ENCODE measurements at places on chromosomes 5 and 9.

GRCh38 chr5:170614065-170614490 is 110.3 kb downstream of the KCNIP1 start:
- no peak for DNase-seq

GRCh38 chr5:90602681-90603080 is 44.1 kb downstream of the ADGRV1 start:
- DNase-seq: no peak

DNA sequence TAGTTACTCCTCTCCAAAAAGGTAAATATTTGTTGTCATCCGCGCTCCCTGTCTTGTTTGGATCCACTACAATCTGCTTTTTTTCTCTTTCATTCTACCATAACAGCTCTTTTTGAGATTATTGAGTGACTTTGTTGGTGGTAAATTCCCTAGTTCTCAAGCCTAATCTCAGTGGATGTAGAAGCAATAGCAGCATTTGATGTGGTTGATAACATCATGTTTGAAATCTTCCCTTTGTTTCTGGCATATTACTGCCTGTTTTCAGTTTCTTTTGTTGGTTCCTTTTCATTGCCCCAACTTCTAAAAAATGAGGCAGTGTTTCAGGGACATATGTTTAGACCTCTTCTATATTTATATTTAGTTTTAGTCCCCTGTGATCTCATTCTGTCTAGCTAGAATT is 8.9 kb downstream of the CDC42SE2 start:
- no peak for DNase-seq

DNA sequence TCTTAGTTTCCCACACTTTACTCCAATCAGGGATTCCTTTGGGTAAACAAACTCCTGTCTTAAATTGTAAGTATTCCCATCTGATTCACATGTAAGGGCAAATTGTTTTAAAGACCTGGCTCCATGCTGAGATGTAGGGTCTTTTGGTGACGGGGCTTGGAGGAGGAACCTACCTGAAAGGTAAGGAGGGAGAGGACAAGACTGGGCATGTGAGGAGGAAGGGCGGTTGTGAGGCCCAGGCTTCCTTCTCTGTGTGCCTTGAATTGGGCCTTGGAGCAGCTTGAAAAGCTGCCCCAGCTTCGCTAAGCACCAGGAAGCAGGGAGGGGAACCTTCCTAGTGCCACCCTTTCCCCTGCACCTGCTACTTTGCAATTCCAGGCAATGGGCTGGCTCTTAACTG is 86.8 kb downstream of the C9orf152 start:
- no peak for DNase-seq

DNA sequence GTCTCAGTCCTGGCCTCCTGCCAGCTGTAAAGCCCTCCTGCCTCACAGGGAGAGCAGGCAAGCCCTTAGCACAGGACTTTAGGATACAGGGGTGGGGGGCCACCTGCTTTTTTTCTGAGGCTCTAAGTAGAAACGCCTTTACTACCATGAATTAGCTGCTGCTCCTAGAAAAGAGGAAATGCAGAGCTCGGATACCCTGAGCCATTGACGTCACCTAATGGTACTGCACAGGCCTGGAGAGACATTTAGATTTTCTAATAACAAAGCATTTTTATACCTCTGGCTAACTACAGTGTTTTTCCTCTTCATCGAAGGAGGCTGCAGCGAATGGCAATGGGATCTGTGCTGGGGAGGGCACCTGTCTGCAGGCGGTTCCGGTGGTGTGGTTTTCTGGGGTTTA is 137.0 kb downstream of the WDR41 start:
- no peak for DNase-seq

DNA sequence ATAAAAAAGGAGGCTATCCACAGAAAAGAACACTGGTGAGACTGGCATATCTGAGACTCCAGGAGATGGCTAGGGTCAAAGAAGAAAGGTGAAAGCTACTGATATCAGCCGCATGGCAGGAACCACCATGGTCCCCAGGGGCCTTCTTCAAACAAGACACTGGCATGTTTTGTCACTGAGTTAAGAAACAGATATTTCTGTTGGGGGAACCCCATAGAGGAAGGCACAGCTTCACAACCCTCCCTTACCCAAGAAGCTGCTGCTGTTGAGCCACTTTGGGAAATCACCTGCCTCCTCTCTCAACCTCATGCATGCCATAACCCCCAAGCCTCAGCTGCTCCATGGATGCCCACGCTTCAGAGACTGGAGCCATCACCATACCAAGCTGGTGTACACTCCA is 13.3 kb upstream of the BTNL3 start:
- no peak for DNase-seq

DNA sequence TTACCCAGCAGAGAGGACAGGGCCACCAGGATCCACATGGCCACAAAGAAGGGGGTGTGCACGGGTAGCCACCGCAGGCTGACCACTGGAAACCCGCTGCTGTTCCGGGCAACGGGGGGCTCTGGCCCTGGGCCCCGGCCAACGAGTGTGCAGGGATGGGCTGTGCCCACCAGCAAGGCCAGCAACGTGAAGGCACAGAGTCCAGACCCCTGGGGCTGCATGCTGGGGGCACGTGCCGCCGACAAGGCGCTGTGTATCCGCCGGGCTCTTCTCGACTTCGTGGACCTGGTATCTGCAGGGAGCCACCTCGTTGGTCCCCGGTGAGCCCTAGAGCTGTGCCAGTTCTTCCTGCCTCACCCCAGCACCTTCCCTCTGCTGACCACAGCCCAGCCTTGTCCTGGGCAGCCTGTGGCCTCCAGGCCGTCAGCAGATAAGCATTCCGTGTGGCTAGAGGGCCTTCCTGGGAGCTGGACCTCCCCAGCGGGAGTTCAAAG is 42.2 kb upstream of the CEP72 start:
- no peak for DNase-seq

GRCh38 chr5:31577438-31577837 is 45.3 kb downstream of the C5orf22 start:
- DNase-seq: no peak

DNA sequence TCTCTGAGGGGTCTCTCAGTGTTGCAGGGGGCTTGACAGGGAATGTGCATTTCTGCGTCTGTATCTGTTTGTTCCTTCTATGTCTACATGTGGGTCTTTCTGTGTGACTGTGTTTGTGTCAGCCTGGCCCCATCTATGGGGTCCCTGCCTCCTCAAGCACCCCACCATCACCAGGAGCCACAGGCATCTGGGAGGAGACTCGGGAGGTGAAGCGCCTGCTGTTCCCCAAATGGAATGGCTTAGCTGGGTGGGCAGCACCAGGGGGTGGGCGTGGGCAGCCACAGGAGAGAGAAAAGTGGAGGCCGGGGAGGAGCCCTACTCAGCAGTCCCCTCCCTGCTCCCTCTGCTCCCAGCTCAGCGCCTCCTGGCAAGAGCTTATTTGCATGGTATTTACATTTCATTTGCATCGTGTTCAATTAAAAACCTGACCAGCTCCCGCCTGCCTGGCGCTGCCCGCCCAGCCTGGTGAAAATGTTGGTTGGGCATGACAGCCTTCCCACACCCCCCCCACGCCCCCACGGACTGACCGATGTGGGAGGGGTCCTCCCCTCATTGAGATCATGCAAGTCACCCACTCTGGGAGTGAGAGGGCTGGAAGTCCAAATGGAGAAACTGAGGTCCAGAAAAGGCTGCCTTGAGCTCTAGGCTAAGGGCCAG is 50.5 kb downstream of the CXXC5 start:
- DNase-seq: peak; percentile 64

DNA sequence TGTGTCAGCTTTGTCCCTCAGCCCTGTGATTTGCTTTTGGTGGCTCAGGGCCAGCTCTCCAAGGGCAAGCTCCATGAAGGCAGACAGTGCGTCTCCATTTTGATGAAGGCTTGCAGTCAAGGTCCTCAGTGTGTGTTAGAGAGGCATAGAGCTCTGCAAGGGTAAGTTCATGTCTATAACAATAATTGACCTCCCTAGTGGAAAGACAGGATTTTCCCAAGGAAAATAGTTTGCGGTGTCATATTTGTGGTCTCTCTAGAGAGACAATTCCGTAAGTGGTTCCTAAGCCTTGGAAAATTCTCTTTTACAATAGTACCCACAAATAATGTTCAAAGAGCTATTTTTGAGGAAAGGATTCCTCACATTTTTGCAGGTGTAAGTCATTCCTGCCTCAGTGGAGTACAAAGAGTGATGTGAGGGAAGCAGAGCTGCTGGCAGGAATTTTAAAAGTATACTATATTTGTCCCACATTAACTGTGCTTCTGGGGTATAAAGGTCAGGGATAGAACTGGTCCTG is 40.2 kb downstream of the SLC1A3 start:
- no peak for DNase-seq

- DNase-seq: no peak
These were observed 322.2 kb upstream of the GRIA1 start for GRCh38 chr5:153168241-153168640.

DNA sequence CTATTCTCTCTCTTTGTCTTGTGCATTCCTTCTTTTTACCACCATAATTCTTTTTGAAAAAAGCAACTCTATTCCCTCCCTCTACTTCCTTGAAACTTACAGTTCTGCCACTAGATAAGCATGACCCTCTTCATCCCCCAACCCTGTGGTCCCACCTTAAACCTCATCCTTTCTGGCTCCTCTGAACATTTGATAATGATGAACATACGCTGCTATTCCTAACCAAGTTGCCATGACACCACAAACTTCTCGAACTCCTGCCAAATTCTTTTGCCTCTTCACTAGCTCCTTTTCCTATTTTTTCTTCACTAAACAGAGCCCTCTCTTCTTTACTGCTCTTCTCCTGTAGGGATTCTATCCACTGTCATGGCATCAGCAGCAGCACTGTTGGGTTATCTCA is 57.1 kb downstream of the MOCS2 start:
- DNase-seq: no peak

GRCh38 chr5:125700380-125700861 is 722.8 kb upstream of the GRAMD2B start:
- DNase-seq: no peak

DNA sequence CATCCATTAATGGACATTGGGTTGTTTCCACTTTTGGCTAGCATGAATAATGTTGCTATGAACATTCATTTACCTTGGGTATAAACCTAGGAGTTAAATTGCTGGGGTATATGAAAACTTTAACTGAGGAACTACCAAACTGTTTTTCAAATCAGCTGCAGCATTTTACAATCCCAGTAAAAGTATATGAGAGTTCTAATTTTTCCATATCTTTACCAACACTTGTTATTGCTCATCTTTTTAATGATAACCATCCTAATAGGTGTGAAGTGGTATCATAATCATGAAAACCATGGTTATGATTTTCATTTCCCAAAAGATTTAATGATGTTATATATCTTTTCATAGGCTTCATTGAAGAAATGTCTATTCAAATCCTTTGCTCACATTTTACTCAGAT is 15.5 kb upstream of the FBXO38 start:
- no peak for DNase-seq

- DNase-seq: no peak
These were observed 1.1 kb downstream of the ARL15 start for GRCh38 chr5:54309276-54309675.

GRCh38 chr9:15785584-15785983 is 232.7 kb downstream of the CCDC171 start:
- DNase-seq: no peak

GRCh38 chr5:125549322-125549911 is 803.0 kb upstream of the ZNF608 start:
- DNase-seq: peak; percentile 55

GRCh38 chr9:24011881-24012280 is 185.8 kb upstream of the ELAVL2 start:
- no peak for DNase-seq

DNA sequence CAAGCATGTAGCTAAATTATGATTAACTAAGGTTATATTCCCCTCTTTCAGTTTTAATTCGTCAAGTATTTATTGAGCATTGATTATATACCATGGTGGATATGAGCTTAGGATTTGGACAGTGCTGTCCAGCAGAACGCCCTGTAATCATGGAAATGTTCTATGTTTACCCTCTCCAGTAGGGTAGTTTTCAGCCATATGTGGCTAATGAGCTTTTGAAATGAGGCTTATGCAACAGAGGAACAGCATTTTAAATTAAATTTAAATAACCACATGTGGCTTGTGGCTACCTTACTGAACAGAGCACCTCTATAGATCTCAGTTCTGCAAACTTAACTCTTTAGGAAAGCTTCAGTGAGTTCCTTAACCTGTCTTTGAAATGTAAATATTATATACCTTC is 59.1 kb downstream of the JMY start:
- no peak for DNase-seq

GRCh38 chr5:95969651-95970358 is 8.2 kb upstream of the ELL2 start:
- DNase-seq: peak; percentile 60

DNA sequence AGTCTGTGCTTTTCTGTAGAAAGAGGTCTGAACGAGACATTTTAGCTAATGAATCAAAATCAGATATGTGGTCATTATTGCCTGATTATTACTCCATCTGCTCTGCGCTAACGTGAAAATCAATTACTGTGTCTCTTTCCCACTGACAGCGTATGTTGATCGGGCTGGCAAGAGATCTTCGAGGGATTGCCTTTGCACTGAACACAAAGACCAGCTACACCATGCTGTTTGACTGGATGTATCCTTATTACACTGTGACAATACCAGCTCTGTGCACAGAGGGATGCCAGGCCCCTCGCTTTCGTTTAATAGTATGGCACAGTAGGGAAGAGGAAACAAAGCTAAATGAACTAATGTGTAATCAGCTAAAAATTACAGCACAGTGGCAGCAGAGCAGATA is 103.7 kb upstream of the TLX3 start:
- DNase-seq: no peak

DNA sequence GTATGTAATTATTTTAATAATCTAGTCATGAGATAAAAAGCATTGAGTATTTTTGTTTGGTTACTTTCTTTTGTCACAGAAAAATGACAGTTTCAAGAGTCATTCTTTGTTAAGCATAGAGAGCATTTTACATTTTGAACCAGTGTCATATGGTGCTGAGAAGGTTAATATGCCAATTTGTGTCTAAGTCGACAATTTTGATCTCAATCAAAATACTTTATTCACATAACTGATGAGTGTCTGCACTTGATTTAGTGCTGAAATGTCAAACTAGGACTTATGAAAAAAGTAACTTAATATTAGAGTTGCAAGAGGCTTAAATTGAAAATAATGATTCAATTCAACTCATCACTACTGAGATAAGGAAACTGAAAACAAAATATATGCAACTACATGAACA is 1804.6 kb upstream of the ACO1 start:
- no peak for DNase-seq

GRCh38 chr9:81619353-81620001 is 69.9 kb downstream of the TLE1 start:
- DNase-seq: peak; percentile 87

- no peak for DNase-seq
These were observed 107.9 kb upstream of the LMX1B start for GRCh38 chr9:126505697-126506346.

GRCh38 chr5:84259283-84260045 is 125.2 kb downstream of the EDIL3 start:
- no peak for DNase-seq
